ENCODE measurements at places on chromosomes 12 and 14.

DNA sequence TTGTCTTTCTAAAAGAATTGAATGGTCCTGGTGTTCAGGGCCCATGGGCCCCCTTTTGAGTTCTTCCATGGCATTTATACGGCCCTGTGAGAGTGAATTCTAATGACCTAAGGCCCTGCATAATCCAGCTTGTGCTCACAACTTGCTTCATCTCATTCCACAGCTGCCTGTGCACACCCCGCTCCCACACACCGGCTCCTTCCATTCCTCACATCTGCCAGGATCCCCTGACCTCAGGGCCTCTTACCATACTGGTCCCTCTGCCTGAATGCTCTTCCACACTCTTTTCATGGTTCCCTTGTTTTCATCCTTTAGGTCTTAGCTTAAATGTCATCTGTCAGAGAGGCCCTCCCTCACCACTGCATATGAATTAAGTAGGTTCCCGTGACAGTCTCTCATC is 49.5 kb upstream of the EGLN3 start:
- no peak for DNase-seq

DNA sequence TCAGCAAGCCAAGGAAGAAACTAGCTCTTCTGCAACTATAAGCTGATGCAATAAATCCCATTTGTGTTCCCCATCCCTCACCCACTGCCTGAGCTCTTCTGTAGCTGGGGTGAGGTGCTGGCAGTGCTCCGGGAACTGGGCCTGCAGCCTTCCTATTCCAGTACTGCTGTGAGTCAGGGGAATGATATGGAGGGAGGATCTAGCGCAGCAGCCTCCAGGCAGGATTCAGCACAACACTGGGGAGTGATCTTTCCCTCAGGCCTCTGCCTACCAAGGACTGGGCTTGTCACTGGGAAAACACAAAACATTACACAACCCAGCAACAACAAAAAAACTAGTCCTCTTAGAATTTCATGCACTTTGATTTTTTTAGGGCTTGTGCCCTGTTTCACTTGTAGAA is 58.7 kb downstream of the ST8SIA1 start:
- DNase-seq = peak; percentile 100

DNA sequence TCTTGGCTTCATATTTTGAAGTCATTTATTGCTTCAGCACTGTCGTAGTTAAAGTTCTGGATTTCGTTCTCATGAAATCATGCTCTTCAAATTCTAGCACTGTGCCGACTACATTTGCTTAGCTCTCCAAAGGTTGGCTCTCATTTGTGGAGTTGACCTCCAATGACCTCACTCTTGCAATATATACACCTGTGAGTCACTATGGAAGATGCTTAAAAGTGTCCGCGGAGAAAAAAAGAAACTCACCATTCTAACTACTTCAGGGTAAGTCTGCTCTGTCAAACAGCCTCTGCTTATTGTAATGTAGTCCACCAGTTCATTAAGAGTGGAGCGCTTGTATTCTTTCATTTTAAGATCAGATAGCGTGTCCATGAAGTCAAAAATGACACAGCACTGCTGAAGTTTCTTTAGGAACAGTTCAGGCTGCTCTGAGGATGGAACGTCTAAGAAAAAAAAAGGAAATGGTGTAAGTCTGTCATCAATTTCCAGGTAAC is 89.7 kb downstream of the PPP2R5E start:
- DNase-seq = no peak

GRCh38 chr14:29919845-29920244 is 7.8 kb downstream of the PRKD1 start:
- DNase-seq = no peak

DNA sequence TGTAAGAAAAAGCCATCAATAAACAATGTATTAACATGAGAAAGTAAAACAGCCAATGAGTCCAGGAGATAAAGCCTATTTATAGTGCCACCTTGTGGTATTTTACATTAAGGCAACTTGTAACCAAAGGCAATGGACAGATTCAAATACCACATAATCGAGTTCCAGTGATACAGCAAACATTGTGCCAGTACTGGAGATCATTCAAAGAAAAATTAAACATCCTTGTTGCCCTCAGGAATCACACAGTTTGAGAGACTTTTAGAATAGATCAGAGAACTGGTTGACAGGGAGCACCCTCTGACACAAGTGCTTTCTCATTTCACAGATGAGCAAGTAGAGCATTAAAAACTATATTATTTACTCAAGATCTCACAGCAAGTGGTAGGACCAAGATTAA is 98.1 kb downstream of the DDHD1 start:
- DNase-seq = peak; percentile 65

- no peak for DNase-seq
Observed at GRCh38 chr12:107458163-107458562, 227.4 kb upstream of the PWP1 start.
